ENCODE measurements at places on chromosomes 5 and 9.

GRCh38 chr5:127297348-127298035 lies 6.9 kb downstream of the MEGF10 start:
- DNase-seq, result no peak

GRCh38 chr9:15549611-15550010 lies 3.2 kb upstream of the CCDC171 start:
- DNase-seq, result no peak

DNA sequence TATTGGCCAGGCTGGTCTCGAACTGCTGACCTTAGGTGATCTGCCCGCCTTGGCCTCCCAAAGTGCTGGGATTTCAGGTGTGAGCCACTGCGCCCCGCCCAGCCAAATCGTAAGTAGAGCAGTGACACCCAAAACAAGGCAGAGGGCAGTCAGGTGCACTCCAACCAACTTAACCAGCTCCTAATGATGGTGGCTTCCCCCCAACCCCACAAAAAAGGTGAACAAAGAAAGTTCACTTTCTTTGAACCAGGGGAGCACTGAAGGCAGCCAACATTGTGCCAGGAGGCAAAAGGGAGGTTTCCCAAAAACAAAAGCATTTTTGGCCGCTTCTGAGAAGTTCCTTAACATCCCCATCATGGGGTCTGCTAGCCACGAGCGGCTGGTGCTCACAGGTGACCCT lies 9.6 kb downstream of the GMCL2 start:
- DNase-seq, result no peak

DNA sequence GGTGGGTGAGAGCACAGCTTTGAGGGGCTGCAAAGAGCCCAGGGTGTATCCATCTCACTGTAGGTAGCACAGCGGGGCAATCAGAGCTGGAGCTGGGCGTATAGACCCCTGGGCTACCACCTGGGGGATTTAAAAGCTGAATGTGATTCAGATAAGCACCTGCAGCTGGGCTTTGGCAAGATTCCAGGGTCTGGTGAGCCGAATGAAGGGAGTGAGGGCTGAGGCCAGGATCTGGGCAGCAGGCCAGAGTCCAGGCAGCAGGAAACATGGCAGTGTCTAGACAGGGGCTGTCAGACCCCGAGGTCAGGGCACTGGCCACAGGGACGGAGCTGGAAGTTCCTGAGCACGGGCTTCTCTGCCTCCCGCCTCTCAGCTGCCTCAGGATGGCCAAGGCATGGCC lies 8.7 kb downstream of the ASS1 start:
- no peak for DNase-seq

GRCh38 chr5:80976985-80977384 lies 16.8 kb downstream of the RASGRF2 start:
- no peak for DNase-seq

- no peak for DNase-seq
Observed at GRCh38 chr5:163360656-163361055, 76.7 kb upstream of the CCNG1 start.

GRCh38 chr9:129841071-129841470 lies 5.8 kb downstream of the USP20 start:
- DNase-seq, result no peak

DNA sequence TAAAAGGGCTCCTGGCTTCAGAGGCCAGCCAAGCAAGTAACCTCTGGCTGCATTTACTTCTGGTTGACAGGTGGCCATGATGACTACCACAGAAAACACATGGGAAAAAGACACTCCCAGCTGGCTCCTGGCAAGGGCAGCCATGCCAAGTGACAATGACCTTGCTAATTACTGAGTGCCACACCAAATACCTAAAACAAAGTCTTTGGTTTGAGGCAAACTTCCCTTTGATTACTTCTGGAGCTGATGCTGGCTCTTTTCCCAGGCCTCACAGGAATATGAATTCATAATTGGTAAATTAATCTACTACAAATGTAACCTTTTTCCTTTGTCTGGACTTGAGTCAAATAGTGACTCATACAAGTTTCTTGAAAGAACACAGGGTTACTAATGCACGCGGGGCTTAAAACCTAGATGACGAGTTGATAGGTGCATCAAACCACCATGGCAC lies 61.0 kb downstream of the LPAR1 start:
- DNase-seq, result no peak
